Right atrium auricular region (tissue), 2 donors: ENCODE measurements at places on chromosomes 2 and 18.

GRCh38 chr2:120204945-120205670 is 18.1 kb downstream of the TMEM185B start:
- H3K4me3 ChIP-seq: no peak overlapping the region
- H3K27ac ChIP-seq: no peak overlapping the region

GRCh38 chr2:169365029-169365480 is 2.7 kb upstream of the LRP2 start:
- no peak for DNase-seq
- H3K27me3 ChIP-seq: peaks cover 5% of the 10 kb centered on the region
- H3K36me3 ChIP-seq: no peaks in the 10 kb centered on the region
- H3K4me3 ChIP-seq: peak overlapping the region; percentile 54

GRCh38 chr2:227461811-227462461 is 10.0 kb upstream of the AGFG1 start:
- H3K27ac ChIP-seq: no peak overlapping the region
- peaks cover 10% of the 10 kb centered on the region for H3K4me1 ChIP-seq
- no peaks in the 10 kb centered on the region for H3K36me3 ChIP-seq
- H3K4me3 ChIP-seq: no peak overlapping the region
- no peak for DNase-seq

- no peak overlapping the region for H3K4me3 ChIP-seq
- no peak overlapping the region for H3K27ac ChIP-seq
- H3K27me3 ChIP-seq: no peaks in the 10 kb centered on the region
- H3K36me3 ChIP-seq: no peaks in the 10 kb centered on the region
- no peaks in the 10 kb centered on the region for H3K4me1 ChIP-seq
Measured at GRCh38 chr18:78911751-78912283, 67.8 kb upstream of the SALL3 start.

GRCh38 chr2:218855305-218856166 is 4.1 kb upstream of the WNT6 start:
- no peaks in the 10 kb centered on the region for H3K36me3 ChIP-seq
- H3K4me1 ChIP-seq: no peaks in the 10 kb centered on the region

- peaks cover 2% of the 10 kb centered on the region for H3K36me3 ChIP-seq
- no peaks in the 10 kb centered on the region for H3K27me3 ChIP-seq
- H3K27ac ChIP-seq: no peak overlapping the region
Measured at GRCh38 chr2:235820571-235820970, 326.7 kb downstream of the AGAP1 start.

DNA sequence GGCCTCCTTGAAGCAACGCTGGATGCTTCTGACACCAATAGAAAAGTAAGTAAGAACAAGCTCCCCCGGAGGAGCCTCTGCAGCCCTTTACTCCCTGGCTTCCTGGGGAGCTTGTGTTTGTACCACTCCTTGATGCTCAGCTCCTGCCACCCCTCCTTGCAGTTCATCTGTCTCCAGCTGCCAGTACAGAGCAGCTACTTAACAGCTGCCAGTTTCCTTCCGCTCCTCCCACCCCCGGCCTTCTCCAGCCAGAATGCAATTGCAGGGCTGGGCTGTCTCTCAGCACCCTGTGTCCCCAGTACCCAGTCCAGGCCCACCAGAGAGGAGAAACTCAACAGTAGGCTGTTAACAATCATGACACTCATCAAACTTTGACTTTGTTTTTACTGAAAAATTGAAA is 109.4 kb downstream of the AOX1 start:
- H3K4me1 ChIP-seq: no peaks in the 10 kb centered on the region
- no peaks in the 10 kb centered on the region for H3K36me3 ChIP-seq
- no peaks in the 10 kb centered on the region for H3K27me3 ChIP-seq
- DNase-seq: no peak

- H3K36me3 ChIP-seq: no peaks in the 10 kb centered on the region
- no peaks in the 10 kb centered on the region for H3K4me1 ChIP-seq
- no peak for DNase-seq
- H3K27ac ChIP-seq: no peak overlapping the region
- H3K4me3 ChIP-seq: no peak overlapping the region
Measured at GRCh38 chr2:18800240-18800971, 211.0 kb upstream of the NT5C1B start.

GRCh38 chr2:240252191-240252871 is 111.9 kb upstream of the OTOS start:
- DNase-seq: peak; percentile 58
- peak overlapping the region; percentile 87 for H3K27ac ChIP-seq
- H3K36me3 ChIP-seq: no peaks in the 10 kb centered on the region
- no peaks in the 10 kb centered on the region for H3K27me3 ChIP-seq
- H3K4me1 ChIP-seq: peaks cover 52% of the 10 kb centered on the region
- no peak overlapping the region for H3K4me3 ChIP-seq

GRCh38 chr2:229713371-229714079 is 830 bp downstream of the DNER start:
- H3K4me3 ChIP-seq: peak overlapping the region; percentile 47
- H3K4me1 ChIP-seq: peaks cover 24% of the 10 kb centered on the region
- H3K27ac ChIP-seq: peak overlapping the region; percentile 51
- no peak for DNase-seq

DNA sequence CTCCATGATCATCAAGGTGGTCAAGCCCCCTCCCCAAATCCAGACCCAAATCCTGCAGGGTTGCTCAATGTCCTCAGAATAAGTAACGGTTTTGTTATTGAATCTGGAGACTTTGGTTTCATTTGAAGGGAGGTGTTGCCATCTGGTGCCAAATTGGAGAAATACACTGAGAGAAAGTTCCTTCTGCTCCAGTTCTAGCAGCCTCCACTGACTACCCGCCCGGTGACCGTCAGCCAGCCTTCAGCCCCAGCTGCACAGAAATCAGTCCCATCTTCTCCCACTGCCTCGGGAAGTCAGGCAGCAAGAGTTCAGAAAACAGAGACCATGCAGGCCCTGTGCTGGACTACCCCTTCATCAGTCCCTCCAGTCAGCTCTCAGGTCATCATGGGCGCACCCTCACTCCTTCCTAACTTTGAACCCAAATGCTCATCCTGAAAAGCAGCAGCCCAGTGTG is 38.7 kb downstream of the PKDCC start:
- no peak overlapping the region for H3K27ac ChIP-seq
- no peak overlapping the region for H3K4me3 ChIP-seq
- no peaks in the 10 kb centered on the region for H3K4me1 ChIP-seq
- H3K36me3 ChIP-seq: no peaks in the 10 kb centered on the region

- no peaks in the 10 kb centered on the region for H3K36me3 ChIP-seq
- H3K27me3 ChIP-seq: no peaks in the 10 kb centered on the region
- H3K27ac ChIP-seq: no peak overlapping the region
Measured at GRCh38 chr2:186554850-186555671, 34.8 kb upstream of the ITGAV start.

- H3K27ac ChIP-seq: no peak overlapping the region
- H3K4me1 ChIP-seq: peaks cover 4% of the 10 kb centered on the region
- H3K36me3 ChIP-seq: no peaks in the 10 kb centered on the region
- H3K27me3 ChIP-seq: no peaks in the 10 kb centered on the region
- DNase-seq: no peak
Measured at GRCh38 chr18:51108330-51108729, 78.3 kb downstream of the SMAD4 start.

GRCh38 chr2:240685771-240686371 is 3.2 kb upstream of the AQP12B start:
- no peaks in the 10 kb centered on the region for H3K27me3 ChIP-seq
- no peaks in the 10 kb centered on the region for H3K4me1 ChIP-seq
- H3K36me3 ChIP-seq: no peaks in the 10 kb centered on the region
- peak; percentile 50 for DNase-seq
- no peak overlapping the region for H3K4me3 ChIP-seq

- no peaks in the 10 kb centered on the region for H3K27me3 ChIP-seq
- no peaks in the 10 kb centered on the region for H3K4me1 ChIP-seq
- no peak for DNase-seq
- no peak overlapping the region for H3K27ac ChIP-seq
- H3K4me3 ChIP-seq: no peak overlapping the region
- H3K36me3 ChIP-seq: no peaks in the 10 kb centered on the region
Measured at GRCh38 chr2:220259662-220260061, 632.2 kb downstream of the SLC4A3 start.

GRCh38 chr18:48529796-48530195 is 9.0 kb upstream of the CTIF start:
- peak; percentile 55 for DNase-seq
- H3K4me1 ChIP-seq: peaks cover 6% of the 10 kb centered on the region
- no peaks in the 10 kb centered on the region for H3K27me3 ChIP-seq
- H3K27ac ChIP-seq: peak overlapping the region; percentile 65
- H3K4me3 ChIP-seq: no peak overlapping the region
- H3K36me3 ChIP-seq: no peaks in the 10 kb centered on the region

DNA sequence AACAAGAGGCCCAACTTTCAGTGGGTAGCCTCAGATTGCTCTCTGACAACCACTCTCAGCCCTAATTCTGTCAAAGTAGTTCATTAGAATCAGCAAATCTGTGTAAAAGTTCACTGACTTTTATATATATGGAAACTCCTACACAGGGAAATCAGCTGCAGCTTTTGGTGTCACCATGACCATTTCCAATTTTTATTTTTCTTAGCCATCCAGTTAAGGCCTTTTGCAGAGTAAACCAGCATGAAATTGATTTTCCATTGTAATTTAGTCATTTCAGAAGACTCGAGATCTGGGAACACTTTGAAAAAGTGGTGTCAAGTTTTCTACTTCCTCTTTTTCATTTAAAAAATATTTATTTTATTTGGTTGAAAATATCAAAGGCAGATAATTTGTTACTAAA is 263.2 kb downstream of the TMEM182 start:
- DNase-seq: no peak
- H3K27me3 ChIP-seq: no peaks in the 10 kb centered on the region
- no peak overlapping the region for H3K4me3 ChIP-seq
- H3K4me1 ChIP-seq: no peaks in the 10 kb centered on the region
- no peak overlapping the region for H3K27ac ChIP-seq
- H3K36me3 ChIP-seq: no peaks in the 10 kb centered on the region

- no peaks in the 10 kb centered on the region for H3K36me3 ChIP-seq
- no peaks in the 10 kb centered on the region for H3K27me3 ChIP-seq
- H3K4me3 ChIP-seq: no peak overlapping the region
Measured at GRCh38 chr2:120661551-120661950, 74.1 kb upstream of the GLI2 start.

- no peaks in the 10 kb centered on the region for H3K36me3 ChIP-seq
- H3K27ac ChIP-seq: no peak overlapping the region
- H3K4me1 ChIP-seq: no peaks in the 10 kb centered on the region
- DNase-seq: peak; percentile 66
- H3K4me3 ChIP-seq: peak overlapping the region; percentile 35
Measured at GRCh38 chr2:44955593-44956392, 14.3 kb downstream of the SIX3 start.
